Activated CD8-positive, alpha-beta memory T cell treated with anti-CD3 and anti-CD28 coated beads for 1 hour (primary cell): ENCODE measurements at places on chromosomes 12 and 14.

GRCh38 chr14:86038387-86039042, 508.6 kb downstream of the FLRT2 start:
- DNase-seq, result no peak

- no peak for DNase-seq
Measured at GRCh38 chr12:27506645-27507189, 17.3 kb upstream of the PPFIBP1 start.

- DNase-seq, result no peak
Measured at GRCh38 chr12:88764781-88765480, 184.7 kb upstream of the KITLG start.

DNA sequence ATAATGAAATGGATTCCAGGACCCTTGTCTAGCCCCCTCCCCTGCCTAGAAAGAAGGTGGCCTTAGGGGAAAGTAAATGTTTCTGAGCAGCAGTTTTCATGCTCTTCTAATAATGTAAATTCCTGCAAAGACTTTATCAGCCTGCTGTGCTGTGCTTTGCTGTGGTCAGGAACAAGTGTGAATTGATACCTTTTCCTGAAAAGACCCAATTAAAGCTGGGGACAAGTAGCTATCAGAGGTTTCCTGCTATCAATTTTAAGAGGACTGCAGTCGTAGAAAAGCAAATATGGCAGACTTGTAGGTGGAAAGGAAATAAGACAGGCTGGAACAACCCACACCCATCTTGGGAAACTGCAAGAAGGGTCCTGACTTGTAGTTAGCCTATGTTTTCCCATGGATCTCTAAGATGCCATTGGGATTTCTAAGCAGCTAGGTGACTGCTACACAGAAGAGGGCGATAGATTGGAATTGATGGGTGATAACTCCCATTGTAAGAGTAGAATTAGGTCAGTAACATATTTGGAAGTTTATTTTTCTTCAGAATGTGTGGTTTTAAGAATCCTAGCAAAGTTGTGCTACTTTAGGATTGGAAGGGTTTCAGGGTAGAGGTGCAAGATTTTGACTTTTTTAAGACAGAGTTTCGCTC, 3.1 kb downstream of the DYNLL1 start:
- no peak for DNase-seq

DNA sequence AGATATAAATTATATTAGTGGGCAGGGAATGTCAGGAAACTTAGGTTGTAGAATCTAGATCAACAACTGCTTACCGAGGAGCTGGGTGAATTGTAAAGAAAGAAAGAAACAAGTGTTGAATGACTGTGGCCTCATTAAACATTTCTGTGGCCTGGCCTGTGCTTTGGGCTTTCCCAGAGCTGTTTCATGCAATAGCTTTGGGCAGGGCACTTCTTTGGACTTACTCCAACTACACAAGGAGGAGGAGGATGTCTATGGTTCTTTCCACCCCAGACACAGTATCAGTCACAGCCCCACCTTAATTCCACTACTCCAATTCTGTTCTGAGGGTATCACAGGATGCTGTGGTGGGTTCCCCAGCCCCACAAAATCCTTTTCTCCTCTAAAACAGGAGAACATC, 38.0 kb downstream of the DPF3 start:
- no peak for DNase-seq

DNA sequence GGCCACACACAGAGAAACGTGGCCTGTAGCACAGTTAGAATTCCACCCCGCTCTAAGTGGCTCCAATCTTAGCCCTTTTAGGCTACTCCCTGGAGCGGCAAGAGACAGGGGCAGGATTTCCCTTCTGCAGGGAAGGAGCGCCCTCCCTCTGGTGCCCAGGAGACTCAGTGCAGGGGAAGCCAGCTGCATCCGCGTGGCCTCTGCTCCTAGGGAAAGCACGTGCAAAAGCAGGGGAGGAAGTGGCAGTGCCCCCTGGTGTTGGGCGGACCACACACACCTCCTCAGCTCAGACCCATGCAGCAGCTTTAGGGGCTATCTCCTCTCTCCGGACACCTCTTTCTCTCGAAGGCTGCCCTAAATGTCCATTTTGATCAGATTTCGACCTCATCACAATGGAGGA, 50.0 kb downstream of the SPRING1 start:
- no peak for DNase-seq

DNA sequence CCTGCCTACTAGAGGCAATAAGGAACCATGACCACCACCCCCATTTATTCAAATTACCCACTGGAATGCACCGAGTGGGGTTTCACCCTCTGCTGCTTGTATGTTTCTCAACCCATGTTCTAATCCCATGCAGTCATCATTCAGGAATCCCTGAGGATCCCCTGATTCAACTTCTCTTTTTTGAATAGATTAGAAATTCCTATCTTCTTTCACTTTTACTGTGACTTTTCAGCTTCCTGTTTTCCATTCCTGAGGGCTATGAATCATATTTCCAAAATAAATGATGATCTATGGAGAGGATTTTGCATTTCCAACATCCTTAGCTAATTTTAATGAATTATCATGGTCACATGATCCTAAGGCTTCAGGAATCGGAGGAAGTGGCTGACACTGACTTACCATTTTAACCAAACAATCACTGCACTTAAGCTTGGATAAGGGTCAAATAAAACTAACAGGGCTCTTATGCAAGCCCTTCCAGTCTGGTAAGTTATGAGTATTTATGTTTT, 19.4 kb upstream of the P2RX4 start:
- DNase-seq, result no peak

DNA sequence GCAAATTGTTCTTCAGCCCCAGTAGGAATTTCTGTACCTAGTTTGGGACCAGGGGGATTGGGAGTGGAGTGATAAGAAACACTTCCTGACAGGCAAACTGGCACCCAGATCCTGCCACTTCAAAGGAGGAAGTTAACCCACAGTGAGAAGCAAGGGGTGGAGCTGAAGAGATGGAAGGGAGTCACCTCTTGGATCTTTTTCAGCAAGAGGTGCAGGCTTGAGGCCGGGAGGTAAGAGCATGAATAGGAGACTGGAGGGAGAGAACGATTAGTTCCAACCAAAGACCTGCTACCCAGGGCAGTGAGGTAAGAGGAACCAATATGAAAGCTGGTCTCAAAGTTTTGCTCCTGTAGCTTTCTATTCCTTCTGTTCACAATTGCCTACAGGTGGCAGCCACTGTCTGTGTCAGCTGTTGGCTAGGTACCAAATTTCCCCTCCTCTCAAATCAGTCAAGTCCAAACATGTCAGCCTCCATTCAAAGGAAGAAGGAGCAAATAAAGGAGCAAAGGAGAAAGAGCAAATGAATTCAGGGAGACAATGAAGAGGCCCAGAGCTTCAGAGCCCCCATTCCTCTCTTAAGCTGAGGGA, 14.9 kb upstream of the TAC3 start:
- DNase-seq, result no peak

DNA sequence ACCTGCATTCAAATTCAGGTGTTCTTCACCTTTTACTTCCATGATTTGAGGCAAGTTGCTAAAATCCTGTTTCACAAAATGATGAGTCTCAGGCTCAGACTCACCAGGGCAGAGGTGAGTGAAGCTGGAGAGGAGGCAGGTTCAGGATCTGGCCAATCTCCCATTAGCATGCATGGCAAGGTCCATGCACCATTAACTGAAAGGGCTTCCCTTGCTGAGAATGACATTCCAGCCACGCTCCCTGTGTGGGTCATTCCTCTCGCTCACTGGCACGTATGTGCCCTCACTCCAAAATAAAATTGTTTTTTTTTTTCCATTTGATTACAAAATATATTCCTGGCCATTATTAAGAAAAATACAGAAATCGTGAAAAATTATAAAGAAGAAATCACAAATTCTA, 257.6 kb downstream of the C12orf75 start:
- DNase-seq, result no peak

- DNase-seq, result no peak
Measured at GRCh38 chr14:75626863-75627262, 33.8 kb downstream of the ERG28 start.

DNA sequence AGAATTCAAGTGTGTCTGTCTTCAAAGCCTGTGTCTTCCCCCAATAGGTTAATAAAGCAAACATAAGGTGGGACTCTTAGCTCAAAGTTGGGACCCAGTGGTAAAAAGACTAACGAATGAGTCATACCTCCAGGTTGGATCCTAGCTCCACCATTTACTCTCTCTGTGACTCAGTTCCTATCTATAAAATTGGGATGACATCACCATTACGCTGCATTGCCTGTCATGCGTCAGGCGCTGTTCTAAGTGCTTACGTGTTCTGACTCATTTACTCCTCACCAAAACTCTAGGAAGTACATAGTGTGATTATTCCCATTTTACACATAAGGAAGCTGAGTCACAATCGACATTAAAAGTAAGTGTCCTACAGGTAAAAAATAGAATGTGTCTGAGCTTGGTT, 915.8 kb downstream of the VRK1 start:
- no peak for DNase-seq

DNA sequence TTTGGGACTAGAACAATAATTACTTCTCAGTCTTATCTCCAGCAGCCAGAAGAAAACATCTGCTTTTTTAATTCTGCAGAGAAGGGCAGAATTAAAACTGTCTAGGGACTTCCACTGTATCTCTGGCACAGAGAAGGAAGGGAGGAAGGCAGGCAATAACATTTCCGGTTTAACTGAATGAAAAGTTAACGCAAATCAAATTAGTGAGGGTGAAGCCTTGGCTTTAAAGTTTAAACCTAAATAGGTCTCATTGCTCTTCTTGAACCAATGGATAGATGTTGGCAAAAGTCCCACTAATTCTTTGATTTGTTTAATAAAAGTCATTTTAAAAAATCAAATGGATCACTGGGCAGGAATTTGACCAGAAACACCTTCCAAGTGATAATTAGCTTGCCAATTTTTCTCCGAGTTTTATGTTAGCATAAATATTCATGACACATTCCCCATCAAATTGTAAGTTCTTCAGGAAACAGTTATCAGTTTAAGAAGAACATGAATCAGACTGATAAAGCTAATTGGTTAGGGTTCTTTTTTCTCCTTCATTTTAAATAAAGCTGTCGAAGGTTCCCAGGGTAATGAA, 181.9 kb downstream of the SLC15A5 start:
- no peak for DNase-seq

GRCh38 chr14:67887478-67887877, 67.9 kb downstream of the RAD51B start:
- no peak for DNase-seq

- DNase-seq, result no peak
Measured at GRCh38 chr12:240566-240965, 22.1 kb downstream of the SLC6A13 start.

DNA sequence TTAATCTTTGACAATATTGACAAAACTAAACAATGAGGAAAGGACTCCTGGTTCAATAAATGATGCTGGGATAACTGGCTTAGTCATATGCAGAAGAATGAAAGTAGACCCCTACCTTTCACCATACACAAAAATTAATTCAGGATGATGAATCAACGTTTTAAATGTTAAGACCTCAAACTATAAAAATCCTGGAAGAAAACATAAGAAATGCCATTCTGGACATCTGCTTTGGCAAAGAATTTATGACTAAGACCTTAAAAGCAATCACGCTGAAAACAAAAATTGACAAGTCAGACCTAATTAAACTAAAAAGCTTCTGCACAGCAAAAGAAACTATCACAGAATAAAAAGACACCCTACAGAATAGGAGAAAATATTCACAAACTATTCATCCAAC, 97.4 kb downstream of the LMNTD1 start:
- DNase-seq, result no peak

- DNase-seq, result no peak
Measured at GRCh38 chr12:95674631-95675030, 115.9 kb downstream of the NTN4 start.

- DNase-seq, result no peak
Measured at GRCh38 chr12:121013715-121014114, 2.6 kb downstream of the C12orf43 start.

- peak; percentile 7 for DNase-seq
Measured at GRCh38 chr14:52175982-52176502, 91.5 kb upstream of the PTGDR start.

DNA sequence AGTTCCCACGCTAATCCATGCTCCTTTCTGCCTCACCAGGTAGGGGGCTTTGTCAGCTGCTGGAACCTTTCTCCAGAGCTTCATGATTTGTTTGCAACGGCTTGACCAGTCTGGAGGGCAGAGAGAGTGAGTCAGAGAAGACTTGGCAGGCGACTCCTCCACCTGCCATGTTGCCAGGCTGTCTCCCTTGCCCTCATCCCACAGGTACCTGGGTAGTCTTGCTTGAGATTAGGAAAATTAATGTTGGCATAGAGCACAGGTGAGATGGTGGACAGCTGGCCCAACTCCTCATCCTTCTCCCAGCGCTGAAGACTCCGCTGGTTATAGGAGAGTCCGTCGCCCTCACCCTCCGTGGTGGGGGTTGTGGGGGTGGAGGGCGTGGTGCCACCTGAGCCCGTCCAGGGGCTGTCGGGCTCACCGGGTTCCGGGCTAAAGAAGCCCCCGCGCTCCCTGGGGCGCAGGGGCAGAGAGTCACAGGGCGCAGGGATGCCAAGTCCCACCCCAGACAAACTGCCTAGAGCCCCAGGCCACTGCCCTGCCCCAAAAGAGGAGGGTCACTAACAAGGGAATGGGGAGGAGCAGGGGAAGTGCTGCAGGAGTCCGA, 18.6 kb downstream of the KMT2D start:
- DNase-seq, result no peak

DNA sequence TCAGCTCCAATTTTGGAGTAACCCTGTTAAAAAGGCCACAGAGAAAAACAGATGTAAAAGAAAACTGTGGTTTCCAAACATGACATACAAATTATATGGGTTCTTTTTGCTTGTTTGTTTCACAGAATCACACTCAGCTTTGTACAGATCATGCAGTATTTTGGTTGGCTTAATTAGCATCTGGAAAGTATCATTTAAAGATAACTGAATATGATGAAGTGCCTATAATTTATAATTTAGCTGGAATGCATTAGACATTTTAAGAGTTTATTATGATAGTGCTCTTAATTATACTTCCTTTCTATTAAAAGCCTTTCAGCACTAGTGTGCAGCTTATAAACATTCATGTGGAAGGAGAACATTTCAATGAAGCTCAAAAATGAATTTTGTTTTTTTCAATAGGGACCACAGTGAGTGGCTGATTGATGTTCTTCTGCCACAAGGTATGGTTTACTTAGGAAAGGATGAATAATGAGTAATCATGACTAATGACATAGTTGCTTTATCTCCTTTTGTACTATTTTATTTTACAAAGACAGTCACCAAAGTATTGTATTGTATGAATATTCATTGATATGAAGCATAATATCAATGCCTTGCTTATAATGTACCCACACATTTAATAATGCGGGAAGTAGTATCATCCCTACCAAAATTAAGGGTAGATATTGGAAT, 98.3 kb downstream of the UNC79 start:
- DNase-seq, result no peak

DNA sequence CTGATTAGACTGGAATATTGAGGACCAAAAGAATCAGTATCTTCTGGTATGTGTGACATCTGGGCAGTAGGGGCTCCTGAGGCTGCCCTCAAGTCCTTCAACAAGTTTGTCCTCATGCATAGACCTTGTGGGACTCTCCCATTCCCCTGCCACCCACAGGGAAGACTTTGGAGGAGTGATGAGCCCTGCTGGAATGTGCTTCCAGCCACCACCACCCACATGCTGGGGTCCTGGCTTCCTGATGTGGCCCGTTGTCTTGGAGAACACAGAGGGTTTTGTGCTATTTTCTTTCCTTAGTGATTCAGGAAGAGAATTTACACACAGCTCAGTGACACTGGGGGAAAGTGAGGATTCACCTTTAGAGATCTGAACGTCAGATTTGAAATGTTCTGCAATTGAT, 29.2 kb upstream of the SEL1L start:
- no peak for DNase-seq

GRCh38 chr12:57212701-57213057, 3.9 kb upstream of the NXPH4 start:
- DNase-seq, result no peak

- no peak for DNase-seq
Measured at GRCh38 chr14:92597906-92598905, 84.6 kb downstream of the RIN3 start.

- DNase-seq, result no peak
Measured at GRCh38 chr14:106841701-106842100, 1315.3 kb downstream of the TMEM121 start.
